ENCODE measurements at places on chromosomes 2 and 18. TPM values are rescaled to one million over a fixed set of nuclear protein-coding genes. Genes with fewer than 3 reads are reported as not detected.

ALPP gene
- not detected for polyA plus RNA-seq

FSIP2 gene
- 0.89 TPM for polyA plus RNA-seq

SGO2 gene
- 6.5 TPM for polyA plus RNA-seq

MSH6 gene
- 38.1 TPM for polyA plus RNA-seq

ILKAP gene
- polyA plus RNA-seq = 35.1 TPM

KCNE4 gene
- polyA plus RNA-seq = 3.9 TPM

GIGYF2 gene
- polyA plus RNA-seq = 39.0 TPM

CPLX4 gene
- polyA plus RNA-seq = not detected

ABCA12 gene
- 0.03 TPM for polyA plus RNA-seq

IRS1 gene
- polyA plus RNA-seq = 11.9 TPM

MCM6 gene
- 18.9 TPM for polyA plus RNA-seq

RAMP1 gene
- 54.1 TPM for polyA plus RNA-seq

ADD2 gene
- 1.8 TPM for polyA plus RNA-seq

IL36RN gene
- not detected for polyA plus RNA-seq

ADCYAP1 gene
- 0.34 TPM for polyA plus RNA-seq

UGT1A8 gene
- not detected for polyA plus RNA-seq

CHRND gene
- polyA plus RNA-seq = 180 TPM

SFXN5 gene
- 6.8 TPM for polyA plus RNA-seq

KCTD1 gene
- 4.2 TPM for polyA plus RNA-seq

AOX1 gene
- 0.67 TPM for polyA plus RNA-seq

ATG16L1 gene
- 17.4 TPM for polyA plus RNA-seq

ZNF638 gene
- polyA plus RNA-seq = 102 TPM

TNS1 gene
- 111 TPM for polyA plus RNA-seq

PRKAG3 gene
- polyA plus RNA-seq = 32.9 TPM

MAPK4 gene
- 10.9 TPM for polyA plus RNA-seq

EVX2 gene
- polyA plus RNA-seq = not detected

C1GALT1C1L gene
- 1.0 TPM for polyA plus RNA-seq

GRP gene
- not detected for polyA plus RNA-seq

SCN2A gene
- polyA plus RNA-seq = 0.05 TPM

UGT1A9 gene
- polyA plus RNA-seq = not detected

GREB1L gene
- 10.6 TPM for polyA plus RNA-seq

All from forelimb muscle (tissue), 1 donor.